ENCODE measurements at places on chromosomes 3 and 15.

- DNase-seq: no peak
These were observed 216.4 kb downstream of the TCF12 start for GRCh38 chr15:57134851-57135250.

DNA sequence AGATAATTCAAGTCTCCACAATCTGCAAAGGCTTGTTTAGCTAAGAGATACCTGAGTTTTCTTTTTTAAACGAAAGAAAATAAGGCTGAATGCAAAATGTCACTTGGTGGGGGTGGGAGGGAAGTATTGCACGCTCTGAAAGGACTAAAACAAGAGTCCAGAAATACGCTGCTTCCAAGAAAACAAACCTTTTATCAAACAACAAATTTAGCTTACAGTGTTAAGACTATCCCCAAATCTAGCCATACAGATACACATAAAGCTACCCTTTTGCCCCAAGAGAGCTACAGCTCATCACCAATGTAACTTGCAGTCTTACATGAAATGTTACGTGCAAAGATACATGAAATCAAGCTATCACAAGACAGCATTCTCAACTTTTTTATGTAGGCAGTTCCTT, 522.5 kb downstream of the FOXP1 start:
- DNase-seq: no peak

DNA sequence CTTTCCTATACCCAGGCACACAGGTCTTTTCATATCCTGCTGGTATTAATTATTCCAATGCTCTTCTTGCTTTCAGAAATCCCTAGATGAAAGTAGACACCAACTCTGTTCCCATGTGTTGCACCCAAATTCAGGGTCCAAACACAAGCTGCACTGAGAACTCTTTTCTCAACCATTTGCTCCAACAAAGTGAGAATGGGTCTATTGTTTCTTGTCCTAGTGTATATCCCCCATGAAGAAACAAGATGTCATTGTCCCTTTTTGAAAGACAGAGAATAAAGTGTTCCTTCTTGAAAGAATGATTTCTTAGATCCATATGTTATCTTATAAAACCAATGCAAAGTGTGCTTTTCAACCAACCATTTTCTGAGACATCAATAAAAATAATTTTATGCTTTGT, 353.7 kb downstream of the CNTN6 start:
- DNase-seq: no peak

GRCh38 chr15:92883163-92883875, 16.8 kb upstream of the CHD2 start:
- DNase-seq: peak; percentile 39

- DNase-seq: no peak
These were observed 57.9 kb downstream of the EPHB1 start for GRCh38 chr3:134852893-134853351.

- DNase-seq: peak; percentile 84
These were observed at the start of gene CEMIP for GRCh38 chr15:80778964-80779657. CEMIP (plus strand) TSS chr15:80779370; CDS start chr15:80873880, 94,510 bp downstream.

- DNase-seq: peak; percentile 81
These were observed 21.1 kb upstream of the PLXND1 start for GRCh38 chr3:129627350-129628168.

- no peak for DNase-seq
These were observed 206.7 kb downstream of the ZNF621 start for GRCh38 chr3:40731445-40731844.

DNA sequence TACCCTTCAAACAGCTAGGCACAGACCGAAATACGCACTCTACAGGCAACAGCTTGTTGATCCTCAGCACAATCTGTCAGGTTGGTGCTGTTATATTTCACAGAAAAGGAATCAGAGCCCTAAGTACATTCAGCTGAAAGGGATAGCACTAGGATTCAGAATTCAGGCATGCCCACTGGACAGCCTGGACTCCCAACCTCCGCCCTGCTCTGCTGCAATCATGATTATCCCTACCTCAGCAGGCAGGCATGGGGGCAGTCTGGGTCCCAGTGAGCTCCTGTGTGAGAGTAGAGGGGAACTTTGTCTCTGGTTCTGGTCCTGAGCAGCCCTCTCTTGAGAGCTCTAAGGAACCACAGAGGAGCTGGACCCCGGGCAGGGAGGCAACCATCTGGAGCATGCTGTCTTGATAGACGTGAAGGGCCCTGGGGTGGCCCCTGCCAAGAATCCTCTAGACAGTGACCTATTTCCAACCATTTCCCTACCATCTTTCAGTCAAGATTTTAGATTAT, 23.4 kb upstream of the NOX5 start:
- no peak for DNase-seq

GRCh38 chr3:15011174-15011573, 53.9 kb downstream of the MRPS25 start:
- DNase-seq: no peak

DNA sequence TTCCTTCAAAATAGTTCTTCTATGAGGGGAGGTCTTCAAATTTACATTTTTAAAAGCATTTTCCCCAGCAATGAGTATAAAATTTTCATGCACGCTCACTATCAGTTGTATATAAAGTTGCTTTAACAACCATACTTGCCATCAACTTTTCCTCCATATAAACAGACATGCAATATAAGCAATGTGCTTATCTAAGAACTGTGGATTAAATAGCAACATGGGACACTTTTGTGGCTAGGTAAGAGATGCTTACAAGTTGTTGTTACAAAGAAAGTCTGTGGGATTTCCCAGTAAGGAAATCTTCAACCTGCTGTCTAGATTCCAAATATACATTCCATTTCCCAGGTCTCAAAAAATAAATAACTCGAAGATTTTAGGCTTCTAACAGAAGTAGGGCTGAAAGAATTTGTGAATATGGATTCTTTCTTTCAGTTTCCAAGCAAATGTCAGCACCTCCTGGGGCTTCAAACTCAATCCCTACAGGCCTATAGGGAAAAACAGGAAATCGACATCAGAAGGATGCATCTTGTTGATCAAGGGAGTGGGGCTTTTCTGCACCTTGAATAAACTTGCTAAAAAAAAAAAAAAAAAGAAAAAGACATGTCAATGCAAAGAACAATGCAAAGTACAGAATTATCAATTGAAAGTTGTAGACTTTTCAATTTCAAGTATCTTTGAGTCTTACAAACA, 16.1 kb downstream of the TNIK start:
- no peak for DNase-seq

GRCh38 chr15:40956541-40956982, 3.3 kb downstream of the CHAC1 start:
- DNase-seq: no peak

DNA sequence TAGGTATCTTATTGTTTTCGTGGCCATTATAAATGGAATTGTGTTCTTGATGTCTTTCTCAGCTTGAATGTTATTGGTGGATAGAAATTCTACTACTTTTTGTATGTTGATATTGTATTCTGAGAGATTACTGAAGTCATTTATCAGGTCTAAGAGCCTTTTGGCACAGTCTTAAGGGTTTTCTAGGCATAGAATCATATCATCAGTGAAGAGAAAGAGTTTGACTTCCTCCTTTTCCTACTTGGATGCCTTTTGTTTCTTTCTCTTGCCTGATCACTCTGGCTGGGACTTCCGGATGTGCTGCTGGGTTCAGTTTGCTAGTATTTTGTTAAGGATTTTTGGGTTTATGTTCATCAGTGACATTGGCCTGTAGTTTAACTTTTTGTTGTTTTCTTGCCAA, 527.1 kb downstream of the GRM7 start:
- no peak for DNase-seq

GRCh38 chr3:102528727-102529126, 93.9 kb downstream of the ZPLD1 start:
- no peak for DNase-seq

GRCh38 chr3:173876476-173876875, 478.9 kb downstream of the NLGN1 start:
- no peak for DNase-seq

- no peak for DNase-seq
These were observed 129.7 kb upstream of the TUSC7 start for GRCh38 chr3:116579840-116580239.

- DNase-seq: no peak
These were observed 429.3 kb upstream of the THBS1 start for GRCh38 chr15:39151545-39151944.

- no peak for DNase-seq
These were observed 230.2 kb upstream of the IGF1R start for GRCh38 chr15:98418122-98418521.

DNA sequence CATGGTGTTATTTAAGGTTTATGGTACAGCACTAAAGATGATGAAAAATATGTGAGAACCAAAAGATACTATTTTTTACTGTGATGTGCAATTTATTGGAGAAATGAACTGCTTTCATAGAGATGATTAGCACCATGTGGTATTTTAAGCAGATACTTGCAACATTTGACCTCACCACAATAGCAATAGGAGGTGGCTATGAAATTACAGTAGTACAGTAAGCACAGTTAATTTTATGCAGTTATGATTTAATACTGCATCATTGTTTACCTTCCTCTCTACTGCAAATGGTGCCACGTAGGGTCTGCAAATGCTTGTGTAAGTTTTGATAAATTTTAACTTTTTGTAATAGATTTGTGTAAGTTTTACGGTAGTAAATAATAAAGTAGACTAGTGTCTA, 14.0 kb downstream of the PYGO1 start:
- no peak for DNase-seq

DNA sequence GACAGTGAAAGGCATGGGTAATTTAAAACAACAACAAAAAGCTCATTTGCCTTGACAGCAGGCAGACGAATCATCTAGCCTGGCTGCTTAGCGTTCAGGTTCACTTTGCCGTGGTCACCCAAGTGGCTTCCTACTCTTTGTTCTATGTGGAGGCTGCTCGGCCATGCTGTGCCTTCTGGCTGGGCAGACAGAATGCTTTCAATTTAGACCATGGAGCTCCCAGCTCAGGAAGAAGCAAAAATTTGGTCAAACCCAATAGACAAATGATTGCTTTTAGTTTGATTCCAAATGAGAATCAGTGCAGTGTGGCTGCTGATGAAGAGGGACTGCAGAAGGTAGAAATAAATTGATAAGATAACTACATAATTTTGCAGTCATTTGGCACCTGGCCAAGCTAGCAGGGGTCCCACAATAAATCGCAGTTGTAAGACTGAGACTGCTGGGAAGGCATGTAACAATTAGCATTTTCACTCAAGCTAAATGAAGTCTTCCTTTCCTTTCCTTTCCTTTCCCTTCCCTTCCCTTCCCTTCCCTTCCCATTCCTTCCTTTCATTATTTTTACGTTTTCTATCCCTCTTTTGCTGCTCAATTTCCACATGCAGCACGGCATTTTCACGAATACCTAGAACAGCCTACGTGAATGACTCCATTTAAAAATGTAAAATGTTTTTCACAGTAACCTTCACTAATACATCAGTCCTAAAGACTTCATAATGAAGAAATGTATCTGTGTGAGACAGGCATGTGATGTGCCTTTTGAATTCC, 360.4 kb upstream of the TGFBR2 start:
- DNase-seq: no peak

GRCh38 chr15:40702077-40702476, 7.1 kb downstream of the RAD51 start:
- no peak for DNase-seq

DNA sequence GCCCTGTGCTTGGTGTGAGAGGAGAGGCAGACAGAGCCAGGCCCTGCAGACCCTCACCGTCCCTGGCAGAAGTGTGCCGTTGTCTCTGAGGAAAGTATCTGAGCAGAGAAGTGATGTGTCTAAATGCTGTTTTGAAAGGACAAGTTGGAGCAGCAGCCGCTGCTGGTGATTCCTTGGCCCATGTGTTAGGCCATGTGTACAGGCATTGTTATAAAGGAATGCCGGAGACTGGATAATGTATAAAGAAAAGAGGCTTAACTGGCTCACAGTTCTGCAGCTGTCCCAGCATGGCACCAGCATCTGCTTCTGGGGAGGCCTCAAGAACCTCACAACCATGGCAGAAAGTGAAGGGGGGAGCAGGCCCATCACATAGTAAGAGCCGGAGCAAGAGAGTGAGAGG, 334.6 kb upstream of the ATP10A start:
- no peak for DNase-seq

GRCh38 chr3:14606669-14607339, 44.8 kb upstream of the CCDC174 start:
- DNase-seq: no peak

DNA sequence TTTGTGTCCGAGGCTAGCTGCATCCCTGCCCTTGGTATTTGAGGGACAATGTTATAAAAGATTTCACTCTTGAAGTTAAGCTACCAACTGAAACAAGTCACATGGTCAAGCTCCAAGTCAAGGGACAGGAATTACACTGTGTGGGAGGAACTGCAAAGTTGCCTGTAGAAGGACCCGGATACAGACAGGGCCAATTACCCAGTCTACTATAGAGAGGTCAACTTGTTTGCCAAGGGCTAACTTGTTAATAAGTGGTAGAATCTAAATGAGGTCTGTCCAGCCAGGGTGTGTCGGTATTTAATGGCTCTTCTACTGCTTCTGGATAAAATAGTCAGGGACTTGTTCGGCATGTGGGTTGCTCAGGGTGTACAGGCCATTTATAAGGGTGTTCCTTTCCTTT, 55.7 kb downstream of the PTPRG start:
- DNase-seq: no peak

- no peak for DNase-seq
These were observed 7.0 kb downstream of the CMTM6 start for GRCh38 chr3:32495609-32496008.

DNA sequence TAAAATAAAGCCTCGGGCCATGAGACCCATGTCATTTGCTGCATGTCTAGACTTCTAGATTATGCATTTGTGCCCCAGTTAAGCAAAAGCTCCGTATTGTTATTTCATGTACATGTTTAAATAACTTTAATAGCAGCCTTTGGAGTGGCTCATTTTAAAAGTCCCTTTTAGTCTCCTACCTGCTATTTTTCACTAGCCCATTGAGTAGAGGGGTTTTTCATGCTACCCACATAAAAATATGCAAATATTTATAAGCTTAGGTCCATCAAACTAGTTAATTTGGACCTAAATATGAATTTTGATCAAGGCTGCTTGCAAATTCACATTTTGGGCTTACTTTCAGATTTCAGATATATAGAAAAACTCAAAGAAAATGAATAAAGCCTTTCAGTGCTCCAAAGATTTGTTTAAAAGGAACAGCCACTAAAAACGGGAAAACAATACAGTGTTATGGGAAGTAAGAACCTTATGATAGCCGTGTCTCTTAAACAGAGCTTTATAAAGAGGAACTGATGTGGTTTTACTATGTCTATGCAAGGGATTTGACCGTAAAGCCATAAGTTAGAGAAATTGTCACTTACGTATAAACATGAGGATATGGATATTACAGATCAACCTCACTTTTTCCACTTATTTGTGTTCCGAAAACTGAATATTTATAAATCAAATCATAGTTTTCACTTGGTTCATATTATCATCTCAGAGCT, 30.0 kb downstream of the FILIP1L start:
- DNase-seq: no peak
